CD8-positive, alpha-beta memory T cell (primary cell): ENCODE measurements at places on chromosomes 12 and 14. TPM values are rescaled to one million over a fixed set of nuclear protein-coding genes. Genes with fewer than 3 reads are reported as not detected.
A peak's percentile ranks its signal among the peaks of the same experiment; 100 is the strongest.

DNA sequence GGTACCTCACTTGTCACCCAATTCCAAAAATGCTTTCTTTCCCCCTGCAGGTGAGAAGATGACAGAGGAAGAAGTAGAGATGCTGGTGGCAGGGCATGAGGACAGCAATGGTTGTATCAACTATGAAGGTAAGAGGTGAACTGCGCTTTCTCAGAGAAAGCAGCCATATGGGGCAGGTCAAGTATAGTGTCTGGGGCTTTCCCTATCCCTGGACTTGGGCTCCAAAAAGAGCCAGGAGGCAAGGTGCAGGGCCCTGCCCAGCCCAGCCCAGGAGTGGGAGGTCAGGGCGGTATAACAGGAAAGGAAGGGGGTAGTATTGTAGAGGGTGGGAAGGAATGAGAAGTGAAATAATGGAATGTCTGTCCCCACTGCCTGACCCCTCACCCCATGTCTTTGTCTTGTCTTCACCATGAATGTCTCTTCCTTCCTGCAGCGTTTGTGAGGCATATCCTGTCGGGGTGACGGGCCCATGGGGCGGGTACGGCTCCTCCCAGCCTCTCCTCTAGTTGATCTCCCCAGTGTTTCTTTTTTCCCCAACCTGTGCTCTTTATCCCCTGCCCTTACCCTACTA lies 2.1 kb downstream of the MYL6 start:
- peak overlapping the region; percentile 94 for H3K27ac ChIP-seq
- H3K27me3 ChIP-seq: no peaks in the 10 kb centered on the region
- peak overlapping the region; percentile 80 for H3K4me3 ChIP-seq
- peaks cover 37% of the 10 kb centered on the region for H3K4me1 ChIP-seq
- DNase-seq: peak; percentile 62

GRCh38 chr14:53915364-53916014 lies 41.1 kb downstream of the BMP4 start:
- no peaks in the 10 kb centered on the region for H3K27me3 ChIP-seq
- no peak overlapping the region for H3K27ac ChIP-seq
- H3K4me3 ChIP-seq: no peak overlapping the region

DNA sequence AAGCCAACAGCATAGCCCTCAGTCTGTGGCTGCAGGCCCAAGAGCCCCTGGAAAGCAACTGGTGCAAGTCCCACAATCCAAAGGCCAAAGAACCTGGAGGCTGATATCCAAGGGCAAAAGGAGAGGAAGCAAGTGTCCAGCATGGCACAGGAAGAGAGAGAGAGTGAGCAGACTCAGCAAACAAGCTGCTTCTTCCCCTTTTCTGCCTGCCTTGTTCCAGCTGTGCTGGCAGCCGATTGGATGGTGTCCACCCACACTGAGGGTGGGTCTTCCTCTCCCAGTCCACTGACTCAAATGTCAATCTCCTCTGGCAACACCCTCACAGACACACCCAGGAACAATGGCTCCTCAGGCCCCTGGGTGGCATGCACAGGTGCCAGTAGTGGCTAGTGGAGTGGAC lies 33.5 kb downstream of the SMCO2 start:
- H3K4me3 ChIP-seq: no peak overlapping the region
- no peaks in the 10 kb centered on the region for H3K36me3 ChIP-seq
- H3K27ac ChIP-seq: no peak overlapping the region
- no peaks in the 10 kb centered on the region for H3K4me1 ChIP-seq

GRCh38 chr12:104133321-104133720 lies 4.7 kb downstream of the NFYB start:
- no peak for DNase-seq
- peaks cover 19% of the 10 kb centered on the region for H3K36me3 ChIP-seq

- H3K4me3 ChIP-seq: no peak overlapping the region
- H3K4me1 ChIP-seq: peaks cover 90% of the 10 kb centered on the region
- no peak for DNase-seq
- H3K36me3 ChIP-seq: peaks cover 48% of the 10 kb centered on the region
- no peak overlapping the region for H3K27ac ChIP-seq
Observed at GRCh38 chr14:92660571-92660970, 87.9 kb downstream of the LGMN start.

DNA sequence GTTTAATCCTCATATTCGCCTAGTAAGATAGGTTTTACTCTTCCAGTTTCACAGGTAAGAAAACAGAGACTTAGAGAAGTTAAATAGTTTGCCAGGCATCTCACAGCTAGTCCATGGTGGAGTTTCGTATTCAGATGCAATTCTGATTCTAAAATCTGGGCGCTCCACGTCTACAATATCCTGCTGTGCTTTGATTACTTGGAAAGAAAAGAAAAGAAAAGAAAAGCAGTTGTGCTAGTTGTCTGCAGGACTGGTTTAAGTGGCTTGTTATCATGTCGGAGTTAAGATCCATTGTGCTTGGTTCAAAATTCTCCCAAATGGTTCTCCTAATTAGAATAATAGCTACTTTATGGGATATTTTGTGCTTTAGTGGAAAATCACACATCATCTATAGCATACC lies 18.6 kb downstream of the AKAP3 start:
- DNase-seq: no peak
- no peaks in the 10 kb centered on the region for H3K36me3 ChIP-seq
- H3K27me3 ChIP-seq: no peaks in the 10 kb centered on the region
- H3K27ac ChIP-seq: no peak overlapping the region
- no peaks in the 10 kb centered on the region for H3K4me1 ChIP-seq

GRCh38 chr12:76277480-76277879 lies 70.7 kb downstream of the BBS10 start:
- H3K4me1 ChIP-seq: no peaks in the 10 kb centered on the region
- no peaks in the 10 kb centered on the region for H3K36me3 ChIP-seq
- no peak overlapping the region for H3K27ac ChIP-seq
- DNase-seq: no peak
- no peaks in the 10 kb centered on the region for H3K27me3 ChIP-seq

DNA sequence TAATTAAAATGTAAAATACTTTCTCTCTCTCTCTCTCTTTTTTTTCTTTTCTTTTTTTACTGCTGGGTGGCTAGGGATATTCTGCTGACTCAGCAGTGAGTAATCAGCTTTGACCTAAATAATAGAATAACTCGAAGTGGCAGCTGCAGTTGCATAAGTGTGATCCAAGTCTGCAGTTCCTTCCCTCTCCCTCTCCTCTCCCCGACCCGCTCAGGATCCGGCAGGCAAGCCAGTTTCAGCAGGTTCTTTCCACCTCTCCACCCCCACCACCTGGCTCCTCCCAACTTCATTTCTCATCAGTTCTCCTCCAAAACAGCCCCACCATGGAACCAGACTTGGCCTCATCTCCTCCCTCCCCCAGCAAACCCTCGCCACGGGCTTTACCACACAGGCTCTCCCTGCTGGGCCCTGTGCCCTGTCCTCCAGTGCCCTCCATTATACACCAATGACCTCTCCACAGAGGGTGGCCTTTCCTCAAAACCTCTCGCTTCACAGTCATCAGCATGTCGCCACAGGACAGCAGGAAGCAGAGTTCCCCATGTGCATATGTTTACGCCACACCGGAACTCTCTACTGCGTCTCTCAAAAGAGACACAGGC lies 22.4 kb downstream of the SLC7A8 start:
- peaks cover 22% of the 10 kb centered on the region for H3K4me1 ChIP-seq
- H3K36me3 ChIP-seq: no peaks in the 10 kb centered on the region
- no peak for DNase-seq
- no peak overlapping the region for H3K4me3 ChIP-seq
- peak overlapping the region; percentile 47 for H3K27ac ChIP-seq
- no peaks in the 10 kb centered on the region for H3K27me3 ChIP-seq

- no peaks in the 10 kb centered on the region for H3K36me3 ChIP-seq
- H3K27ac ChIP-seq: peak overlapping the region; percentile 38
- H3K4me3 ChIP-seq: peak overlapping the region; percentile 64
Observed at GRCh38 chr14:21526672-21527317, 649 bp upstream of the SALL2 start.

- H3K27me3 ChIP-seq: no peaks in the 10 kb centered on the region
- no peak overlapping the region for H3K27ac ChIP-seq
- no peaks in the 10 kb centered on the region for H3K4me1 ChIP-seq
Observed at GRCh38 chr12:27762757-27763156, 17.3 kb upstream of the KLHL42 start.

- no peak overlapping the region for H3K4me3 ChIP-seq
- H3K27ac ChIP-seq: no peak overlapping the region
- no peaks in the 10 kb centered on the region for H3K36me3 ChIP-seq
- H3K27me3 ChIP-seq: no peaks in the 10 kb centered on the region
Observed at GRCh38 chr14:89753828-89754412, 200.6 kb downstream of the EFCAB11 start.

DNA sequence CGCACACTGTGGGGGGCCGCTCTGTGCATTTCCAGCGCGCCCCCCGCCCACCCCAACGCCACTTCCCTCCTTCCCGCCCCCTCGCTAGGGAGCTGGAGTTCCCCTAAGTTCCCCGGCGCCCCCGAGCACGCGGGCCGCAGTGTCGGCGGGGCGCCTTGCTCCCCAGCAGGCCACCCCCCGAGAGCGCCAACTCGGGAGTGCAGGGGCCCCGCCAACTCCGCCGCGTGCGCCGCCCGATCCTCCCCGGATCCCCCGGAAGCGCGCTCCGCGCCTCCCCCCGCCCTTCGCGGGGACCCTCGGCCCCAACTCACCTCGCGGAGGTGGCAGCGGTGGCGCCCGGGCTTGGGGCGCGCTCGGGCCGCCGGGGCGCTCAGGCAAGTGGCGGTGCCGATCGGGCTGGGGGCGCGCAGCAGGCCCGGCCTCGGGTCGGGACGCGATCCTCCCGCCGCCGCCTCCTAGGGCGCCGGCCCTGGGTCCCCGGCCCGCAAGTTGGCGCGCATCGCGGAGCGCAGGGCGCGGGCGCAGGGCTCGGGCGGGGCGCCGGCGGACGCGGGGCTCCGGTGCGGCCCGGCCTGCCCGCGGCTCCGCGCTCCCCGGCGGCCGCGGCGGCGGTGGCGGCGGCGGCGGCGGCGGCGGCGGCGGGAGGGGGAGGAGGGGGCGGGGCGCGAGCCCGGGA lies at the start of gene NCOR2:
Gene NCOR2, minus strand, starts transcription at position 616 of the 676 bp plus-strand sequence. CDS start 72,361 bp downstream, outside the sequence.
- peak within 1 kb of the TSS; percentile 69 for H3K27ac ChIP-seq
- no peaks in the 10 kb centered on the region for H3K27me3 ChIP-seq
- DNase-seq: peak; percentile 59
- peaks cover 24% of the 10 kb centered on the region for H3K4me1 ChIP-seq
- peak within 1 kb of the TSS; percentile 80 for H3K4me3 ChIP-seq
- H3K36me3 ChIP-seq: no peaks in the 10 kb centered on the region

- no peaks in the 10 kb centered on the region for H3K4me1 ChIP-seq
- no peaks in the 10 kb centered on the region for H3K36me3 ChIP-seq
- no peak overlapping the region for H3K27ac ChIP-seq
- DNase-seq: no peak
Observed at GRCh38 chr14:47223656-47224055, 451.7 kb downstream of the MDGA2 start.

DNA sequence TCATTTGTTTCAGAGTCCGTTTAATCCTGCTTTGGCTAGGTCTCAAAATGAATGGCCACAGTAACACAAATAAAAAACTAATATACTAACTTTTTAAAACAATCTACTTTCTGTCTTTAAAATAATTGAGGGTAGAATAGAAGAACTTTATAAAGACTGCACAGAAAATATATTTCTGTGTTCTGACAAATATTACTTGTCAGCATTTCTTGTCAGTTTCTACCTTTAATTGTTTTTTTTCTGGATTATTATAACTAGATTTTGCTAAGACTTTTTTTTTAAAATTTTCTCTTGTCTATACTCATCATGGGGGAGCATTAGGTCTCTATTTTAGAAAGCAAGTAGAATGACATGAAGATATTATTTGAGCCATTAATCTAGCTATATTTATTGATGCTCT lies 86.2 kb downstream of the RAD52 start:
- DNase-seq: no peak
- no peaks in the 10 kb centered on the region for H3K27me3 ChIP-seq
- H3K4me1 ChIP-seq: no peaks in the 10 kb centered on the region
- H3K4me3 ChIP-seq: no peak overlapping the region
- H3K36me3 ChIP-seq: peaks cover 54% of the 10 kb centered on the region

GRCh38 chr14:89493877-89494634 lies 77.0 kb upstream of the FOXN3 start:
- DNase-seq: no peak
- H3K4me1 ChIP-seq: no peaks in the 10 kb centered on the region
- H3K27me3 ChIP-seq: no peaks in the 10 kb centered on the region
- H3K4me3 ChIP-seq: no peak overlapping the region

DNA sequence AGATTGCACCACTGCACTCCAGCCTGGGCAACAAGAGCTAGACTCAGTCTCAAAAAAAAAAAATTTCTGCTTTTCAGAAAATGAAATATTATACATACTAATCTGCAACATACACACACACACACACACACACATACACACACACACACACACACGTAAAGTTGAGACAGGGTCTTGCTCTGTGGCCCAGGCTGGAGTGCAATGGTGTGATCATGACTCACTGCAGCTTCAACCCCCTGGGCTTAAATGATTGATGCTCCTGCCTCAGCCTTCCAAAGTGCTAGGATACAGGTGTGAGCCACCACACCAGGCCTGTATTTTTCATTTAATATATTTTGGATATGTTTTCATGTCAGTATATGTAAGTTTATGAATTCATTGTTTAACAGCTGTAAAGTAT lies 18.8 kb upstream of the WDR20 start:
- no peaks in the 10 kb centered on the region for H3K27me3 ChIP-seq
- H3K4me3 ChIP-seq: no peak overlapping the region
- no peak overlapping the region for H3K27ac ChIP-seq
- H3K4me1 ChIP-seq: no peaks in the 10 kb centered on the region
- DNase-seq: no peak

DNA sequence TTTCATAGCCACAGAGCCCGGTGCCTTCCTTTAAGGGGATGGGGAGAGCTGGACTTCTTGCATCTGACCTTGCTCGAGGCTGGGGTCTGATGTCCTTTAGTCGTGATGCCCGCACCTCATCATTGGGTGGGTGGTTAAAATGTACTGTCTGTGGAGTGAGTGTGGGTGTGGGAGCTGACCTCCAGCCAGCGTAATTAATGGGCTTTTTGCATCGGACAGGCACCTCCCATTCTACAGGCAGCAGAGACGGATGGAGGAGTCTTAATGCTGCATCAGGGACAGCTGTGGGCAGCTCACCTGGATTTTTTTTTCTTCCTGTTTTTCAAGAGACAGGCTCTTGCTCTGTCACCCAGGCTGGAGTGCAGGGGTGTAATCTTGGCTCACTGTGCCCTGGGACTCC lies 114.8 kb downstream of the PTPN11 start:
- DNase-seq: no peak
- H3K27ac ChIP-seq: no peak overlapping the region
- no peaks in the 10 kb centered on the region for H3K27me3 ChIP-seq
- H3K36me3 ChIP-seq: no peaks in the 10 kb centered on the region
- H3K4me1 ChIP-seq: no peaks in the 10 kb centered on the region

Gene COX8C
- total RNA-seq: not detected

Gene ASIC1
- 6.4 TPM for total RNA-seq

Gene MUCL1
- not detected for total RNA-seq

Gene GPR65
- 16.1 TPM for total RNA-seq

Gene DDX47
- total RNA-seq: 105 TPM

Gene CLEC2B
- total RNA-seq: 16.5 TPM

Gene CLEC1B
- not detected for total RNA-seq

Gene COL2A1
- not detected for total RNA-seq

Gene CCDC59
- 104 TPM for total RNA-seq

Gene JAG2
- total RNA-seq: 0.37 TPM

Gene TMEM63C
- 0.68 TPM for total RNA-seq

Gene MOK
- total RNA-seq: 5.8 TPM
